Activated CD4-positive, CD25-positive, alpha-beta regulatory T cell treated with anti-CD3 and anti-CD28 coated beads, Interleukin-2, amount 50 U/mL, for 24 hours (primary cell): ENCODE measurements at places on chromosomes 16 and 17.

DNA sequence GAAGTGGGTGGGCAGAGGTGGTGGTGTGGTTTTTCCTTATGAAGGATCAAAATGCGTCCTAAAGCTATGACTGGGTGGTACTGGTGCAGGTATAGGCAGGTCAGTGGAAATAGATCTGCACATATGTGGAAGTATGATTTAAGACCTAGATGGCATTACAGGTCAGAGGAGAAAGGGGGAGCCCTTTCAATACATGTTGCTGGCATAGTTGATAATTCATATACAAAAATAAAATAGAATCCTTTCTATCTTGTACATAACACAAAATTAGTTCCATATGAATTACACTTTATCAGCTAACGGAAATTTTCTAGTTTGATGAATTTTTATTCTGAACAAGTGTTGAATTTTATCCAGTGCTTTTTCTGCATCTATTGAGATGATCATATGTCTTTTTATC, 20.8 kb upstream of the PIK3R5 start:
- no peak for ATAC-seq

- ATAC-seq: no peak
These were observed 18.0 kb upstream of the GAS7 start for GRCh38 chr17:10216213-10216938.

- no peak for ATAC-seq
These were observed 41.0 kb downstream of the USP22 start for GRCh38 chr17:21001813-21002221.

DNA sequence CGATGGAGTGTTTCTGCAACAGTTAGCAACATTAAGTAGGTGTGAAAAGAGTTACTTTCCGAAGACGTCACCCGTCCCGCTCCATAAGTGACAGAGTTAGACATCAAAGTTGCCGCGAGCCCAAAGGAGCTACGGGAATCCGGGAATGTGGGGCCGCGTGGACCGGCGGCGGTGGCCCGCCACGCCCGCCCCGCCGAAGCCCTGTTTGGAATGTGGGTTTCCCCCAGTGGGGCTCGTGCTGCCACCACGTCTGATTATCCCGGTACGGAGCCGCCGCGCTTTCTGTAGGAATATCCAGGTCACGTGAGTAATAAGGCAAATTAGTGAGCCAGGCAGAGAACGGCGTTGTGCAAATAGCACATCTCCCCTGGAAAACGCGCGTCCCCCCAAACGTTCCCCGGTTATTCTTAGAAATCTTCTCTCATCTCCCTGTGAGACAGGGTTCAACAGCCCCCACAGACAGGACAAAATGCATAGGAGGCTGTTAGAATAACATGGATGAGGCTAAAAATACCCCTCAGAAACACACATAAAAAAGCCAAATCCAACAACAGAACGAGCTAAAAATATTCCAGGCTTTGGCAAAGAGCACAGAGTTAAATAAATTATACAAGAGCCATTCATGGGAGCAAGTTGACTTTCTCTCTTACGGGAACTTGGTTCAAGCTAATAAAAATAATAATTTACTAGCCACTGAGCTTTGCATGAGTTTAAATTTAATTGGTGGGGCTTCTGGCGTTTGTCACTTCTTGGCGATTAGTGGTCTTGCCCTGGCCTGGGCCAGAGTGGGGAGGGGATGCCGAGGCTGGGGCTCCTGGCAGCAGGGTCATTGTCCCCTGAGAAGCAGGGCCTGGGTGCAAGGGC, 8.6 kb downstream of the BAHCC1 start:
- ATAC-seq: no peak

DNA sequence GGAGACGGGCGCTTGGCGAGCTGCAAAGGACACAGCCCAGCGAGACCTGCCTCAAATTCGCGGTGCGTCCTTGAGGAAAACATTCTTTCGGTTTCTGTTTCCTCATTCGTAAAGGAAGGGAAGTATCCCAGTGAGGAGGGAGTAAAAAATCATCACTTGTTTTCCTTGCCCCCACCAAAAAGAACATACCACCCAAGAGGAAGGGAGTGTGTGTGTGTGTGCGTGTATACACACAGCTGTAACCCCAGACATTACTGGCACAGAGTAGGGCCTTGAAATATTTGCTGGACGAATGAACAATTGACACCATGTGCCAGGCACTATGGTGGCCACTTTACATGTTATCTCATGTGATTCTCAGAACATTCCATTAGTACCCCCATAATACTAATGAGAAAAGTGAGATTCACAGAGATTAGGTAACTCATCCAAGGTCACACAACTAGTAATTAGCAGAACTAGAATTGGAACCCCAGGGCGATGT, 1.9 kb upstream of the MATCAP1 start:
- ATAC-seq: no peak

- ATAC-seq: no peak
These were observed 17.8 kb downstream of the SERPINF1 start for GRCh38 chr17:1779571-1780131.
